Epithelial cell of proximal tubule (primary cell): ENCODE measurements at places on chromosomes 5 and 9. TPM values are rescaled to one million over a fixed set of nuclear protein-coding genes. Genes with fewer than 3 reads are reported as not detected.

Gene KLF4
- total RNA-seq, result 7.4 and 13.1 TPM in 2 replicates

Gene PDZD2
- total RNA-seq, result 1.8 and 8.4 TPM in 2 replicates

Gene SPINK1
- total RNA-seq, result 0.29 and 3.8 TPM in 2 replicates

Gene IRX1
- total RNA-seq, result 18.0 and 22.1 TPM in 2 replicates

Gene NRARP
- total RNA-seq, result 2.2 and 4.9 TPM in 2 replicates

Gene IFNA2
- total RNA-seq, result not detected in 2 replicates

Gene NEURL1B
- total RNA-seq, result 1.0 and 4.4 TPM in 2 replicates

Gene MYO10
- total RNA-seq, result 31.5 and 32.6 TPM in 2 replicates

Gene SLC6A3
- total RNA-seq, result not detected in 2 replicates

Gene PAPPA
- total RNA-seq, result 2.5 TPM in 2 replicates

DNA sequence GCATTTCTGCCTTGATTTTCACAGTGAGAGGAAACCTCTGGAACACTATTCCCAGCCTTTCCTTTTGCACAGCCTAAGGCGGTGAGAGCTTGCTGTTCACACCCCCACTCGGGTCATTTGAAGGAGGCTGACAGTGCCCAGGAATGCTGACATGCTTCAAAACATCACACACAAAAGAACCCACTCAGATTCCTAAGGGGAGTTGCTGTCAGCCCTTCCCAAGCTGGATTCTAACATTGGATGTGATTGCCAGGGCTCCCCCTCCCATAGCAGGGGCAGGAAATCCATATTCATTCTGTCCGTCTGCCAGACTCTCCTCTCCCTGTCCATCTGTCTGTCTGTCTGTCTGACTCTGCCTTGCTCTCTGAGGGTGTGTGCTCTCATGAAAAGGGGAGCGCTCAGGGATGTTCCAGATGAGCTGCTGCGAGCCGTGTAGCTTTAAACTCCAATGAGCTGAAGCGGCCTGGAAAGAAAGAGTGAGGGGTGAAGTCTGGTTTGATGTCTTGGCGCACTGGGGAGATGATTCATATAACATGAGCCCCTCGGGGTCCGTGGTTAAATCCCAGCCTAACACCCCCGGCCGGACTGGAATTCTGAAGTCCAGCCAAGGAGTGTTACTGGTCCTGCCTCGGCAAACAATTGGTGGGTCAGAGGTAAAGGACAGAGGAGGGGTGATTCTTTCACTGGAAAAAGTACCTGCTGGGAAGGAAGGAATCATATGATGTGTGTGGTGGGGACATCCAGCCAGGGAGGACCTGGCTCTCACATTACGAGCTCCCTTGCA lies 517.0 kb downstream of the CCDC171 start:
- DNase-seq, result no peak

GRCh38 chr9:93209576-93210323 lies 25.8 kb downstream of the WNK2 start:
- no peak for DNase-seq

DNA sequence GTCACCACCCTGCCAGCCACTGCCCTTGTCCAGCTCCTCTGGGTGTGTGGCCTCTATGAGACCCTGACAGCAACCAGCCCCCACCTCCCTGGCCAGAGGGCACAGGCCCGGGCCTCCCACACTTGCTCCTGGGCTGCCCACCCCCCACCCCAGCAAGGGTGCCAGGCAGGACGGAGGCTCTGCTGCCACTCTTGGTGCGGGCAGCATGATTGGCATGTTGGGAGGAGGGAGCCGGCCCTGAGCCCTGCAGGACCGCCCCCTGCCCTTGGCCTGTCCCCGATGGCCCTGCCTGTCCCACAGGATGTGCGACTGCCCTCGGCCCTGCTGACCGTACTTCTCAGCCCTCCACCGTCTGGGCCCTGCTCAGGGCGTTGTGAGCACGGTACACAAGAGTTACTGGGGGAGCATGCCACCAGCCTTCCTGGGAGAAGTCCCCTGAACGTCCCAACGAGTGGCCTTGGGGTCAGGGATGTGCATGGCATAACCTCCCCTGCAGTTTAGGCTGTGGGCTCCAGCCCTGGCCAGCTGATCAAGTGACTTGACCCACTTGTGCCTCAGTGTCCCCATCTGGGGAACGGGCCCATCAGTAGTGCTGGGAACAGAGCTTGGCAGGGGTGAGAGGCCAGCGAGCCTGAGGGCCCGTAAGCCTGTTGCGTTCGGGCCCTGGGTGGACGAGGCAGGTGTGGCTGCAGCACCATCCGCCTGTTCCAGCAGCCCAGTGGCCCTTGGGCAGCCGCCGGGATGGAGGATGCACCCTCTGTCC lies 16.0 kb downstream of the GPSM1 start:
- DNase-seq, result no peak

DNA sequence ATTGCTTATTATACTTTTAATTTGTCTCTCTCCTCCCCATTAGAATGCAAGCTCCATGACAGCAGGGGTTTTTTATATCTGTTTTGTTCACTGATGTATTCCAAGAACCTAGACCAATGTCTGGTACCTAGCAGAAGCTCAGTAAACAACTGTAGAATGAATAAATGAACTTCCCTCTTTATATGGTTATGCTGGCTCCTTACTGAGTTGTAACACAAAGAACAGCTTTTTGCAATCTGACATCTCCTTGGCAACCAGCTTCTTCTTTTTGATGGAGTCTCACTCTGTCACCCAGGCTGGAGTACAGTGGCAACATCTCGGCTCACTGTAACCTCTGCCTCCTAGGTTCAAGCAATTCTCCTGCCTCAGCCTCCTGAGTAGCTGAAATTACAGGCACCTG lies 13.6 kb downstream of the TRMO start:
- DNase-seq, result no peak

DNA sequence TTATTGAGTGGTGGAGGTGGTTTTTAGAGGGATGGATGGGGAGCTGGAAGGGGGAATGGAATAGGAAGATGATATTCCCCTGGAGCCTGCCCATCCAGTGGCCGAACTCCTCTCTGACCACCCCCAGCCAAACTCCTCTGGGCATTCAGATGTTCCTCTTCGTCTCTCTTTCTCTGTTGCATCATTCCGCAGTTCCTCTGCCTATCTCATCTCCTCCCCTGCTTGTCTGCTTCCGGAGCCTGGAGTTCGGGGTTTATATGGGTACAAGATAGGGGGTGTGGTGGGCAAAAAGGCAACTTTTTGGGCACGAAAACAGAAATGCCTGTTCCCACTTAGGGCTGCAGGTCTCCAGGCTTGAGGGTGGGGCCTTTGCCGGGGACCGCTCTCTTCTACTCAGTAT lies 12.2 kb upstream of the CDK5RAP2 start:
- no peak for DNase-seq

DNA sequence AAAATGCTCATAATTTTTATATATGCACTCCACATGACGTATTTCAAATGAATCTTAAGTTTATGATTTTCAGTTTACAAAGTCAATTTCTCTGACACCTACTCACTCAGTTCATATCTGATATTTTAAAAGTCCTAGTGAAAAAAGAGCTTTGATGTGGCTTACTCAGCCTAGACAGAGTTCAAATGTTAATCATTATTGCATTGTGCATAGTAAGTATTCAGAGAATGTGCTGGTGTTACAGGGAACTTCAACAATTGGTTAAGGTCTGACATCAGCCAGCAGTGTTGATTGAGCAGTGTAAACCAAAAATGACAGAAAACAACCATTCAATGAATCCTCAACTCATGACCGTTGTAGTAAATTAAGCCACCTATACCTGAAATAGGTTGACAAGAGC lies 147.2 kb upstream of the LHFPL2 start:
- DNase-seq, result peak; percentile 89

- no peak for DNase-seq
These were observed 67.6 kb downstream of the SMARCA2 start for GRCh38 chr9:2082772-2083171.

DNA sequence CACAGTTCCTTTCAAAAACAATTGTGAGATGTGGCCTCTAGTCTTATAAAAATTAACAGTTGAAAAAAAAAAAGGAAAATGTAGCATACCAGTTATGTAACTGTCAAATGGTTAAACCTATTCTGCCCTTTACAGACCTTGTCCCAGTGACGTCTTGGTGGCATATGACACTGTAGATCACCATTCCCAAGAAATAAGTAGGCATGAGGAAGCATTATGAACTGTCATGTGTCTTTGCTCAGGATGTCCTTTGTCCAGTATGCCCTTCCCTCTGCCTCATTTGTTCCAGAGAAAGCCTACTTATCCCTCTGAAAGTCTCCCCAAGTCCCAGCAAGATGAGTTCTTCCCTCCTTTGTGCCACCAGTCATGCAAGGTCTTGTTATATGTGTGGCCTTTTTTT lies 63.2 kb downstream of the PAM start:
- no peak for DNase-seq

DNA sequence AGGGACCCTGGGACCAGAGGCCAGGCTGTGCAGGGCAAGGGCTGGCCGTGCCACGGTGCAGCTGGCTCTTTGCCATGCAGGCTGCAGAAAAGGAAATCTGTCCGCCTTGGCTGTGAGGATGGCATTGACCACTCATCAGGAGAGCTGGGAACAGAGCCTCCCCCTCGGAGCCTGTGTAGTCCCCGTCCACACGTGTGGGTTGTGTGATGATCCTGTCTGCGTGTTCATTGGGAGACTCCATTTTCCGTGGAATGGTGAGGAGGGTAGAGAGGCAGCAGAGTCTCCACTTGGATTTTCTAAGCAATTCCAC lies 47.7 kb downstream of the EHMT1 start:
- no peak for DNase-seq

- DNase-seq, result no peak
These were observed 52.7 kb upstream of the OSMR start for GRCh38 chr5:38793099-38793498.

DNA sequence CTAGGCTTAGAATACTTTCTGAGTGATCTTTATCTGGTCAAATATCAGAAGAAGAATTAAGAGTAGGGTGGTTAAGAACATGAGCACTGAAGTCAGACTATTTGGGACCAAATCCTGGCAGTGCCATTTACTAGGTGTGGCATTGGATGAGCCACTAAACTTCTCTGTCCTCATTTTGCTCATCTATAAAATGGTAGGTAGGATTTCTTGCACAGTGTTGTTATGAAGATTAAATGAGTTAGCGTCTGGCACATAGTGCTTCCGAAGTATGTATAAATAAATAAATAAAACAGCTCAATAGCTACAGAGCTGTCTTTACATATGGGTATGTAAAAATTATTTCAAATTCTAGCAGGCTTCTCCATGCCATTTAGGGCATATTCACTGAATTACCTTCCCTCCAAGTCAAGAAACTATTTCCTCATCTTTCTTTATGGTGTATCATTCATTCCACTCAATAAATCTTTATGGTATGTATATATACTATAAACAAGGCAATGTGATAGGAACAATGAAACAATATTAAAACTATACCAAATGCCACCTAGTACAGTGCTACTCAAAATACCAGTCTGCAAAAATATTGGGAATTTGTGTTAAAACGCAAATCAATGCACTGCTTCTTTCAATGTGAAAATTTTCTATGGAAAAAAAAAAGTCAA lies 9.8 kb upstream of the PGGT1B start:
- no peak for DNase-seq

DNA sequence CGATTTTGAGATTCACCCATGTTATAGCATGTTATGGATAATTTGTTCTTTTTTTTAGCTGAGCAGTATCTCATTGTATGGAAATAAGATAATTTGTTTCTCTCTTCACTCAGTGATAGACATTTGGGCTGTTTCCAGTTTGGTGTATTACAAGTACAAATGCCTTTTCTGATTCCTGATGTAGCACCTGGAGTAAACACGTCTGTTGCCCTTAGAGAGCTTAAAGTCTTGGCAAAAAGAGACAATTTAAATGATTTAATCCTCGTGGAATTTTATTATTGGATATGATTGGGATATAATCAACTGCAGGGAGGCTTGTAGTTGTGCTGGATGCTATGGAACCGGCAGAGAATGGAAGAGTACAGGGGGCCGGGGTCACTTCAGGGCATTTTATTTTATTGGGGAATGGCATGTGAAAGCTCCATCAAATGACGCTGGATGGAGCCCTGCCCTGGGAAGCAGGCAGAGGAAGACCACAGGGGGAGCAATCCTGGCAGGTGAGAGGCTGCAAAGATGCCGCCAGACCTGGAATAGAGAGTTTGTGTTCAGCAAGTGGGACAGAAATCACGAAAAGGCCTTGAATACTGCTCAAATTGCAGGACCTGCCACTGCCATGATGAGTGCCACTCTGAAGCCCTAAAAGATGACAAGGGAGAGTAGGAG lies 31.0 kb upstream of the TGFBI start:
- no peak for DNase-seq

GRCh38 chr5:111954516-111955395 lies 197.8 kb upstream of the NREP start:
- DNase-seq, result no peak

- DNase-seq, result no peak
These were observed 31.5 kb upstream of the FREM1 start for GRCh38 chr9:14941501-14942405.

DNA sequence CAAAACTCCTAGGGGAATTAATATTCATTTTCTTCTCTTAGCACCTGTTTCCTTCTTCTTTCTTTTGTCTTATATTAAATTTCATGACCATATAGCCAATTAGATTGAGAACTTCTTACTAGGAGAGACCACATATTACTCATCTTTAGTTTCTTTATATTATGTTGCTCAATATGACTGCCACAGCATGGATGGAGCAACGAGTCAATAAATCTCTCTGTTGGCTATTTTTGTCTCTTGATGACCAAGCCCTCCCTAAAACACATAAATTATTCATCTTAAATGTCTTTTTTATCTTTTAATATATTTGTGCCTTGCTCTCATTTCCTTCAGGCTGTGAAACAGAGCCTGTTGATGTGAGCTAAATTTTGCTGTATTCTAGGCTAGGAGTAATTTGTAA lies 123.0 kb downstream of the ADAMTSL1 start:
- DNase-seq, result no peak

DNA sequence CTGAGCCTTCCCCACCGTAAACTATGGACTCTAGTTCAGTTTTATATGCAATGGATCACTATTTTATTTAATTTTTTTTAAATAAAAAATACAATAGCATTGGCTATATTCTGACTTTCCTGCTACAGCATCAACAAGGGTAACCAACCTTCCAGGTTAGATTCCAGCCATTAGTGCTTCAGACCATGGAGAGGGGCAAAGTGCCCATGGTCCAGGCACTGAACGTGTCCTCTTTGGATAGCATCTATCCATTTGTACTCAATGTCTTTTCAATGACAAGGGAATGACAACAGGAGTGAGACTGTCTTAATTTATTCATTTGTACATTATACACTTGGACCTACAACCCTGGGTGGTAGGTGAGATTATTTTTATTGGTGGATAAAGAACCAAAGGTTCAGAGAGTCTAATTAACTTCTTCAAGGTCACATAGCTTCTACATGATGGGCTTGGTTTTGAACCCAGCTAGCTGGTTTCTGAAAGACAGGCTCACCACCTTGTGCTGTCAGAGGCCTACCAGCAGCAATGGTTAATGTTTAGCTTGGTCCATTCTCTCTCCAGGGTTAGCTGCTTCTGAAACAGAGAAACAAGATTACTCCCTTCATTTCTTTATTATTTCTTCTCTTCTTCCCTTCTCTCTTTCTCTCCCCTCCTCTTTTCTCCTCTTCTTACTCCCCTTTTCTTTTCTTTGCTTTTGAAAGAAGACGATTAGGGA lies 11.5 kb downstream of the TMEM171 start:
- no peak for DNase-seq
